ENCODE measurements at places on chromosomes 3 and 15.
A peak's percentile ranks its signal among the peaks of the same experiment; 100 is the strongest.

GRCh38 chr15:101561584-101561906 lies 72.0 kb upstream of the PCSK6 start:
- DNase-seq: no peak

- peak; percentile 22 for DNase-seq
Observed at GRCh38 chr3:53890726-53891475, 758 bp downstream of the SELENOK start.

- DNase-seq: no peak
Observed at GRCh38 chr3:30695302-30696061, 89.1 kb downstream of the TGFBR2 start.

GRCh38 chr15:86336051-86336788 lies 256.5 kb downstream of the AGBL1 start:
- no peak for DNase-seq

- no peak for DNase-seq
Observed at GRCh38 chr3:144185276-144185675, 213.7 kb downstream of the DIPK2A start.

DNA sequence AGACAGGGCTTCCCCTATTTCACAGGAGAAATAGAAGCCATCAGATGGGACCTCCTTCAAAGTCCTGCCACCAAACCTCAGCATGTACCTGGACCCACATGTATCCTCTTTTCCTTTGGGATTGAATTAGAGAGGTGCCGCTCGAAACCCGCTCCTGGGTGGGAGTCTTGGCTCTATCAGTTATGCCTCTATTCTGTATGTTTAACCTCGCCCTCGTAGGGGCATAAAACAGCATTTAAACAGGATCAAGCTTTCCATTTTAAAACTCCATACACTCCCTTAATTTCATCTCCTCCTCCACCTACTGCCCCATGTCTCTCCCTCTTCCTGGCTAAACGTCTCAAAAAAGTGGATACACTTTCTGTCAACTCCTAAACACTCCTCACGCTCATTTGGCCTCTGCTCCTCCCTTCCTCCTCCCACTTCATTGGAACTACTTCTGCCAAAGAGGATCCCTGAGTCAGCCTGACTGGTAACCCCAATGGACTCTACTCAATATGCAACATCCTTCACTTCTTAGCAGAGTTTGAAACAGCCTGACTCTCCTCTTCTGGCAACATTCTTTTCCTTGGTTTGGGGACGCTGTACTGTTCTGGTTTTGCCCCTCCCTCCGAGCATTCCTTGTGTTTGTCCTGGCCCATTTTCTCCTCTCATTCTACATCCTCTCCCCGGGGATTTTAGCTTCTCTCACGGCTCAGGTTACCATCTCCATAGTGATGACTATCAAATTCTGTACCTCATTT lies 23.0 kb upstream of the MUC20 start:
- no peak for DNase-seq

DNA sequence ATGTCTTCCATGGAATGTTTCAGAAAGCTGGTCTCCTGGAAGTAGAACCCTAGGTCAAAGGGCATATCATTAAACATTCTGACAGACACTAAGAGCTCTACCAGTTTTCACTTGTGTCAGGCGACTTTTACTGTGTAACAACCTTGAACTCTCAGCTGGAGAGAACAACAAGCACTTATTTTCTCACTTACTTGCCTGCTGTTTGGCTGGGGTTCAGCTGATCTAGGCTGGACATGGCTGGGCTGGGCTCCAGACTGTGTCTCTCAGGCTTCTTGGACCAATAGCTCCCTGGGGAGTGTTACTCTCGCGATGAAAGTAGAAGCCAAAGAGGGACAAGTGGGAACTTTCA lies 527.3 kb downstream of the SHQ1 start:
- no peak for DNase-seq

DNA sequence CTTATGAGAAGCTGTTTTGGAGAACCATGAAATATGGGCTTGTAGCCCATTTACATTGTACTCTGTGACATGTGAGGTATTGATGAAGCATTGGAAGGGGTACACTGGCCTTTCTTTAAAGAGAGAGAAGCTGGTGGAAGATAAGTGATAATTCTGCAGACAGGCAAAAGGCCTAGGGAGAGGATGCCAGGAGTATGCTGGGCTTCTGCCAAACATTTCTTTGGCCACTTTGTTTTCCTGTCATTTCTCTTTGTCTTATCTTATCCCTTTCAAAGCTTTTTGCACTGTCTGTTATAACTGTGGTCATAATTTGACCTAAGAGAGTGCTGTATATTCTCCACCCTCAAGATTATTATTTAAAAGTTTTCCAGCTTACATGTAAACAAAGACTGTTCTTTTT lies 109.6 kb upstream of the SEMA6D start:
- DNase-seq: no peak

DNA sequence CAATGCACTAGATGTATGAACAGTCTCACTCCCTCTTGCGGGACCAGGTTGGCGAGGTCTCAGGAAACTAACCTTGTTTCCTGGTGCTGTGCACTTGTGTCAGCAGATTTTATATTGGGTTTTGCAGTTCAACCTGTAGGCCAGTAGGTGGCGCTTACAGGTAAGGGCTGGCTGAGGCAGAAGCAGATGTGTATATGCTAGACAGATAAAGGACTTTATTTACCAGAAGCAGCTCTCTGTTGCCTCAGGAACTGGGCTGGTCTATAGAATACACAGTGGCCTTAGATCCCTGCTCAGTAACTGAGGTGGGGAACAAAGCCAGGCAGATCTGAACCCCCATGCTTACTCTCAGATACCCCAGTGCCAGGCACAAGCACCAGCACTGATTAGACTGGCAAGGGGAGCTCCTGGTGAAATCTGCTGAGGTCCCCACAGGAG lies 296.8 kb downstream of the DOCK3 start:
- peak; percentile 33 for DNase-seq

- no peak for DNase-seq
Observed at GRCh38 chr3:190320594-190321362, 1.5 kb downstream of the CLDN1 start.

DNA sequence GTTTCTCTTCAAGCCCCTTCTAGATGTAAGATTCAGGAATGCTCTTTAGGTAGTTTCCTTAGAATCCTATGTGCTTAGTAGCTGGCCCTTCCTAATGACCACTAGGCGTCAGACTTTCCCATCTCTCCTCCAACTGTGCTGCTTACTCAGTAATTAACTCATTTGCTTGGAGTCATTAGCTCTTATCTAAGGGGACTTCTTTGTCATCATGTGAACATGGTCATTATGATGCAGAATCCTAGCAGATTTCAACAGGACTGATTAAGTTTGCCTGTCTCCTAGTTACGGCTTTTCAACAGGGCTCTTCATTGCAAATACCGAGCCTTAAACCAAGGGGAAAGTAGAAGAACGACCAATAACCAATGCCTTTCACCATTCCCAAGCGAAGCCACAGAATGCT lies 46.4 kb downstream of the GJD2 start:
- DNase-seq: no peak

GRCh38 chr3:59766200-59766872 lies 716.5 kb upstream of the CFAP20DC start:
- no peak for DNase-seq

- DNase-seq: no peak
Observed at GRCh38 chr3:172066880-172067796, 27.8 kb downstream of the FNDC3B start.

DNA sequence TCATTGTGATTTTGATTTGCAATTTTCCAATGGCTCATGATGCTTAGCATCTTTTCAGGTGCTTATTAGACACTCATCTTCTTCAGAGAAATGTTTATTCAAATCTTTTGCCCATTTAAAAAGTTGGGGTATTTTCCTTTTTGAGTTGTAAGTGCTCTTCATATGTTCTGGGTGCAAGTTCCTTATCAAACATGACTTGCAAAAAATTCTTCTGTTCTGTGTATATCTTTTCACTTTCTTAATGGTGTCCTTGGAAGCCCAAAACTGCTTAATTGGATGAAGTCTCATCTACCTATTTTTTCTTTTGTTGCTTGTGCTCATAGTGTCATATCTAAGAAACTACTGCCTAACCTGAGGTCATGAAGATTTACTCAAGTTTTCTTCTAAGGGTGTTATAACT lies 332.8 kb downstream of the PLCL2 start:
- no peak for DNase-seq

- no peak for DNase-seq
Observed at GRCh38 chr3:3693593-3693992, 105.6 kb upstream of the LRRN1 start.

DNA sequence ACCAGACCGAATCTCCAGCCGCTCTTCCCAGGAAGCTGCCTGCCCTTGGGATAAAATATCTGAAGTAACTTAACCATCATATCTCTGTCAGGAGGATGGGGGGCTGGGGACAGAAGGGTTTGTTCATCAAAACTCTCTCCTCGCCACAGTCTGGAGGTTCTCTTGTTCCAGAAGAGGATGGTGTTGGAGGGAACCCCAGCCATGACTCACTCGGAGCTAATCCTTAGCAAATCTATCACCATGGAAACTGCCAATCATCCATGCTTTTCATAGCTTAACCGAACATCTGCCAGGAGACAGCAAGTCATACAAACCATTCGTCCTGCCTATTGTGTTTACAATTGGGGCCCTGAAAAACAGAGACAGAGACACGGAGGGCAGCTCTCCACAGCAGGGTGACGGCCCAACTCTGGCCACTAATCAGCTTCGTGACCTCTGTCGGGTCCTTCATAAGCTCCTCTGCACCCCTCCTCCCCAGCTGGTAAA lies 73.8 kb upstream of the HEG1 start:
- no peak for DNase-seq

- no peak for DNase-seq
Observed at GRCh38 chr3:155318740-155319139, 25.3 kb upstream of the STRIT1 start.

DNA sequence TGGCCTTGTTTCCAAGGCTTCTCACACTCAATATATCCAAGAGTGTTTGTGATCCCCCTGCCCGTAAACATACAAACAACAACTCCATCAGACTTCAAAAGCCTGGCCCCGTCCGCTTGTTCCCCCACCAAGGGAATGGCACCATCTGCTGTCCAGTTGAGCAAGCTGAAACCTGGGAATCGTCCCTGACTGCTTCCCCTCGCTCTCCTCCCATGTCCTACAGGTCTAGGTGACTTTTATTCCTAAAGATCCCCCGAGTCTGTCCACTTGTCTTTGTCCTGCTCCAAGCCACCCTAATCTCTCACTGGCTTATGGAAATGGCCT lies 27.9 kb upstream of the FAM174B start:
- no peak for DNase-seq

DNA sequence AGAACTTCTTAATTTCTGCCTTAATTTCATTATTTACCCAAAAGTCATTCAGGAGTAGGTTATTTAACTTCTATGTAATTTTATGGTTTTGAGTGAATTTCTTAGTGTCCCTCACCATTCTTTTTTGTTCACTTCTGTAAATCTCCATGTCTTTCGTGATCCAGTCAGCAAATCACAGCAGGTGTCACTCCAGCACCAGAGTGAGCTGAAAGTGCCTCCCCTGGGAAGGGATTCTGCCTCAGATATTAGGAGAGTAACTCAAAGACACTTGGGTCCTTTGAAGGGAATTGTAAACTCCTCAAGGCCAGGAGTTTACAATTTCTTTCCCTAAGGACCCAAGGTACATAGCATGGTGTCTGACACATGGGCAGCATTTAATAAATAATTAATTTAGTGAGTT lies 207.6 kb upstream of the AZI2 start:
- DNase-seq: no peak

DNA sequence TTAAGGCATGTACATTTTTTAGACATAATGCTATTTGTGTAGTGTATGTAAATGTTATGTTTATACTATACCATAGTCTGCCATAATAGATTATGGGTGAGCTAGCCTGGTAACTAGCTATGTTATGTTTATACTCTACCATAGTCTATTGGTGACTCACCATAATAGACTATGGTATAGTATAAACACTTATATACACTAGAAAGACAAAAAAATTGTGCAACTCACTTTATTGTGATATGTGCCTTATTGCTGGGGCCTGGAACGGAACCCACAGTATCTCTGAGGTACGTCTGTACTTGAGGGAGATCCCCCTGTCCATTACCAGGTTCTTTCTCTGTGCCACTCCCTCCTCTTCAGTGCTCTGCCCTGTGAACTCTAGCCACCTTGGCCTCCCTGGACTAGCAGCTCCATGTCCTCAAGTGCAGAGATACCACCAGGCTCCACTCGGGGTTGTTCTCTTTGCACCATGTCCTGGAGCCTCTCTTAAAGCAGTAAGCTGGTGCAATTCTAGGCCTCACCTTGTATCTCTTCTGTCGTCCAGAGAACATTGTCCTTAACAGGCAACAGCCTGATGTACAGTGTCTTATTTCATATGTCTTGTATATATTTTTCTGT lies 60.8 kb upstream of the PXYLP1 start:
- no peak for DNase-seq

GRCh38 chr3:425079-425478 lies 228.5 kb downstream of the CHL1 start:
- no peak for DNase-seq
